Stimulated activated CD4-positive, alpha-beta T cell treated with anti-CD3 and anti-CD28 coated beads, Interleukin-4, amount 100 ng/mL, for 1 hour (primary cell): ENCODE measurements at places on chromosomes 11 and 22.

DNA sequence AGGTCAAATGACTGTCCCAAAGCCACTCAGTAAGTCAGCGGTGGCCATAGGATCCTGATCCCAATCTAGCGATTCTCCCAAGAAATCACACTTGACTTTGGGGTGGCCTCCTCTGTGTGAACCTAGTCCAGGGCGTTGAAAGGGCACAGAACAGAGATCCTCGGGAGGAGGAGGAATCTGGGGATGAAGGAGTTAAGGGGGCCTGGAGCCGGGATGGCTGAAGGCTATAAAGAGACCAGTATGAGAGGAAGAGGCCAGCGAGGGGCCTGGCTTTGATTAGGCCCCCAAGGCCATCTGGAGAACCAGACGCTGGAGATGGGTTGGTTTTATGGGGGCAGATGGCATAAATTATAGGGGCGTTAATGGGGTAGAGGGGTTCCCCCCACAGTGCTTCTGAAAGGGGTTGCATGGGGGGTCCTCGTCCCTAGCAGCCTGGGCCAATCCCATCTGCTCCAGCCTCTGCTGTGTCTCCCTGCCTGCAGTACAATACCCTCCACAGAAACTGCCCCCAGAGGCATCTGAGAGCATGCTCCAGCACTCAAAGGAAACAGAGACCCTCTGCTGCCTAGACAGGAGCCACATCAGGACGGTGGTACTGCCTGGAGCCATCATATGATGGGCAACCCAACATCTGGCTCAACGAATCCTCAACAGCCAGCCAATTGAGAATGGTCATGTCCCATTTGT is 35.2 kb upstream of the TRIM29 start:
- no peak for DNase-seq

- DNase-seq, result no peak
These were observed 26.8 kb downstream of the CLDN25 start for GRCh38 chr11:113806406-113806805.

- DNase-seq, result no peak
These were observed 101.8 kb downstream of the USP35 start for GRCh38 chr11:78290293-78291176.

- DNase-seq, result no peak
These were observed 1083.6 kb downstream of the DLG2 start for GRCh38 chr11:84543367-84544159.

DNA sequence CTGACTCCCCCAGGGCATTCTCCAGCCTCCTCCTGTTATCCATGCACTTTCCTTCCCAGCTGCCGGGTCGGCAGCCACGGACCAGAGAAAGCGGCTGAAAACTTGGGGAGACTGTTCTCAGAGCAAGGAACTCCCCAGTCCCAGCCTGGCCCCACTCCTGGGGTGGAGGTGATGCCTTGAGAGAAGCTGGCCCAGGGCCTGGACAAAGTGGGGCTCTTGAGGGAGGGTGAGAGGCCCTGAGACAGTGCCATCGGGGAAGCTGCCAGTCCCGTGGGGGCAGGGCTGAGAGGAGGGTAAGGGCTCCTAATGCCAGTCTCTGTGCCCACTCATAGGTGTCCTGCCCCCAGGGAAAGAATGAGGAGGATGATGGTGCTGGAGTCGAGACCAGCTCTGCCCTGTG is 53.8 kb downstream of the FLRT1 start:
- no peak for DNase-seq

- no peak for DNase-seq
These were observed 221.1 kb upstream of the NARS2 start for GRCh38 chr11:78795621-78796261.

- no peak for DNase-seq
These were observed 2.6 kb upstream of the NUDT8 start for GRCh38 chr11:67632175-67632981.

- no peak for DNase-seq
These were observed 141.6 kb downstream of the RCN1 start for GRCh38 chr11:32232516-32232915.

GRCh38 chr11:76832361-76832760 is 28.4 kb upstream of the ACER3 start:
- no peak for DNase-seq

DNA sequence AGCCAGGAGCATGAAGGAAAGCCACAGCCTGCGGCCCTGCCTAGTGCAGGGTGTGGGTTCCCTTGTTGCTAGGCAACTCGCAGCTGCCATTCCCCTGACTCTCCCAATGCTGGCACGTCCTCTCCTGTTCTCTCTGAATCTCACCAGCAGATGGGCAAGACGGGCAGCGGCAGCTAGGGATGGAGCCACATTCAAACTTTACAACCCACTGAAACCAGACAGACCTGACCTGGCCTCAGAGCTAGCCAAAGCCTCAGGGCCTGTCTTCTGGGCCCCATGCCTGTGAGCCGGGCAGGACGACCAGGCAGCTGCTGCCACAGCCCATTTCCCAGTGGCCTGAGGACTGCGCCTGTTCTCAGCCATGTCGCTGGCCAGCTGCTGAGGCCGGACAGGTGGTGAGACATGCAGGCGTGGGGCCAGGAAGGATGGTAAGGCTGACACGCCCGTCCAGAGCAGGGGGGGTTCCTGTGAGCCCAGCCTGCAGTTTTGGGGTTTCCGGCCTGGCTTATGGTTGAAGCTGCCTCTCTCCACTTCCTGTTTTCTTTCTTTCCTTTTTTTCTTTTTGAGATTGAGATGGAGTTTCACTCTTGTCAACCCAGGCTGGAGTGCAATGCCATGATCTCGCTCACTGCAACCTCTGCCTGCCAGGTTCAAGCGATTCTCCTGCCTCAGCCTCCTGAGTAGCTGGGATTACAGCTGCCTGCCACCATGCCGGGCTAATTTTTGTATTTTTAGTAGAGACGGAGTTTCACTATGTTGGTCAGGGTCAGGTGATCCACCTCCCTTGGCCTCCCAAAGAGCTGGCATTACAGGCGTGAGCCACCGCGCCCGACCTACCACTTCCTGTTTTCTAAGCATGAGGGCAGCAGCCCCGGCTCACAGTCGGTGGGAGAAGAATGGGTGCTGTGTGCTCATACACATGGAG is 4.1 kb downstream of the SUN2 start:
- peak; percentile 57 for DNase-seq

- no peak for DNase-seq
These were observed 233.0 kb downstream of the DDX10 start for GRCh38 chr11:108897916-108898315.

GRCh38 chr22:19466126-19466716 is 12.8 kb downstream of the UFD1 start:
- DNase-seq, result no peak

DNA sequence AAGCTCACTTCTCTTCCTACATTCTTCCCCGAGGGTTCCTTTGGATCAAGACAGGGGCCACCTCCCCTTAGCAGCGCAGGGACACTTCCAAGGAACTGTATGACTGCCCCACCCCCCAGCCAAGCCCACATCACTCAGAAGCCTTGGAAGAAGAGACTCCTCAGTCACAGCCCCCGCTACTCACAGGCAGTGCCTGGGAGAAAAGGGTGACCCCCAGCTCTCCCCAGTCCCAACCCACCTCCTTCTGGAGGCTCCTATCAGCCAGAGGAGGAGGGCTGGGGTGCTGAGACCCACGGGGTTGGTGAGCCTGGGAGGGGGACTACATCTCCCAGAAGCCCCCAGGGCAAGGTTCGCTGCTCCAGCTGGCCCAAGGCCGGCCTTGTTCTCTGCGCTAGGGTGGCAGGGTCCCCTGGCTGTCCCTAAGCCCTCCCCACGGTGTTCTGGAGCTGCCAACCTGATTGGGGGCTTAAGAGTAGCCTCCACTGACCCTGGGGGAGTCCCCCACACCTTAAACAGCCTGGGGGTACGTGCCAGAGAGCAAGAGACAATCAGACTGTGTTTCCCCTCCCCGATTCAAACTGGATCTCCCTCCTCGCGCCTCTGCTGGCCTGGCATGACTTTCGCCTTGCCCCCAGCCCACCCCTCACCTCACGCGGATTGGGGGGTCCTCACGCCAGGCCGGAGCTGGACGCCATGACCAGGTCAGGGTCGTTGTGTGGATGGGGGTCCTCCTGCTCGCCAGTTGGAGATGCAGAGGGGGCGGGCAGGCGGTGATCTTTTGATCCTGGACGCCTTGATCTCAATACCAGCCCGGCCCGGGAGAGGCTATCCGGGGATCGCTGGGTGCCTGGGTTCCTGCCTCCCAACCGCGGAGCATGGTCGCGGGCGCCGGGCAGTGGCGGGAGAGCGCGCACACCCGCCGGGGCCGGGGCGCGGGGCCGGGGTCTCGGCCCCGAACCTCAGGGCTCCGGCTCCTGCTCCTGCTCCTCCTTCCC is 838 bp downstream of the BCL9L start:
- peak; percentile 53 for DNase-seq

GRCh38 chr11:115464269-115464668 is 39.9 kb downstream of the CADM1 start:
- no peak for DNase-seq

DNA sequence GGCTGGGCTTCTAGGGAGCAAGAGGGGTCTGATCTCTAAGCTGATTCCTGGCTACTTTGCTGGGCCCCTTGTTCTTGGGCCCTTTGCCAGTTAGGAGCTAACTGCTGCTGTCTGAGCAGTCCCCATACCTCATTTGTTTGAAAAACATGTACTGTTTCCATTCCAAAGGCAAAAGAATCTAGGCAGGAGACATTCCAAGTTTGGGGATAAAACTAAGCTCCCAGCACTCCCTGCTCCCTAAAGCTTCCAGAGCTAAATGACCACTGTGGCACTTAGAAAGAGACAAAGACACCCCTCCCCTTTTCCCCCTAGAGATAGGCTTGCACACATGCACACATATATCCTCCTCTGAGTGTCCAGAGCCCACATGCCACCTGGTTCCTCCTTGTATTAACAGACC is 22.7 kb upstream of the RRM1 start:
- no peak for DNase-seq

DNA sequence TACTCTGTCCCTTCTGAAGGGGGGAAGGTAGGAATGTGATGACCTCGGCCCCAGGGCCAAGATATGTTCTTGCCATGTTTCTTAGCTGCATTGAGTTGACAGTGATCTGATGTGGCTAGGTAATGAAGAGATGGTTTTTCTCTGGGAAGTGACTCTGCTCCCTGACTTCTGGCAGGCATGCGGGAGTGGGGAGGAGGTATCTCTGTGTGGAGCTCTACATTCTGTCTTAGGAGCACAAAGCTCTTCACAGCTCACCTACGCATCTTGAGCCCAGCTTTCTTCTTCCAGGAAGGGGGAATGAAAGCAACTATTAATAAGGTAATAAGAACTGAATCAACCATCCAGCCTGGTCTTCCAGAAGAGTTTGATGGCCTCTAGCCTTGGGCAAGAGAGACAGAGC is 241.0 kb downstream of the ST3GAL4 start:
- DNase-seq, result no peak

- DNase-seq, result no peak
These were observed 7.5 kb downstream of the HMBS start for GRCh38 chr11:119091966-119092879.

DNA sequence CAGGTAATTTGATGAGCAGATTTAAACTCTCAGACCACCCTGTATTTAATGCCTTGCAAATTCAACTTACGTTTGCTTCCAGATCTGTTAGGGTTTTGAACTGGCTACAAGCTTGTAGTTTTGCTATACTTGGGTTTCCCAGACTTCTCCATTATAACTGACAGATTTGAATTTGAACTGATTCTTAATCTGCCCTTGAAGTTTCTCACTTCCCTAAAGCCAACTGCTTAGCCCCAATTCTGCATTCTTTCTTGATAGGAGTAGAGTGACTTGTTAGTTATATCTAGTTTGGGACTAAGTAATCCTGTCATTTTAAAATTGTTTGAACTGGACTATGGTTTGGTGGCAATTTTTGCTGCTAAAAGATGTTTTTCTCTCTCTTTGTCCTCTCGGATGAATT is 9.7 kb downstream of the LAYN start:
- no peak for DNase-seq

- no peak for DNase-seq
These were observed 1.6 kb upstream of the MAP4K2 start for GRCh38 chr11:64804346-64805210.

DNA sequence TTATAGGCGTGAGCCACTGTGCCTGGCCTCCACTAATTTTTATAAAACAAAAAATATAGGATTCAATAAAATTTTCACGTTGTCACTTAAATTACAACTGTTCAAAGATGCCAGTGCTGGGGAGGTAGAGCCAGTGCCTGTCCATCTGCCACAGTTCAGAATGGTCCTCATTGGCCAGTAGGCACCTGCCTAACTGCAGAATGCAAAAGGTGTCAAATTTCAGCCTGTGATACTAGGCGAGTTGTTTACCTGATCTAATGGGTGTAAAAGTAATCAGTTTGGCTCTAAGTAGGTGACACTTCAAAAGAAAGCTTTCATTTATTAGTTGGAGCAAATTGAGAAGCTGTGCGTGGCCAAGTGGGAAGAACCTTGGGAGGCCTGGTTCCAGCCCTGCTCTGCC is 2.4 kb downstream of the SMARCB1 start:
- no peak for DNase-seq

DNA sequence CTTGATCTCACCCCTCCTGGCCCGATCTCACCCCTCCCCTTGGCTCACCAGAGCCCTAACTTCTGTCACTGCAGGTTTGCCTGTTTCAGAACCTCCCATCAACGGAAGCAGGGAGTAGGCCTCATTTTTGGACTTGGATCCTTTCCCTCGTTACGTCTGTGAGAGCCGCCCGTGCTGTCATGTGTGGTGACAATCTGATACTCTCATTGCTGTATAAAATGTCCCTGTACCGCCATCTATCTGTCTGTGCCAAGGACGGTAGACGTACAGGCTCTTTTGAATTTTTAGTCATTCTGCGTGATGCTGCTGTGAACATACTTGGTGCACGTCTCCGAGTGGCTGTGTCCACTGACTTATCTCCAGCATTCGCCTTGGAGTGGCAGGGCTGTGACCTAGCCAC is 1163.1 kb downstream of the BRD1 start:
- no peak for DNase-seq

DNA sequence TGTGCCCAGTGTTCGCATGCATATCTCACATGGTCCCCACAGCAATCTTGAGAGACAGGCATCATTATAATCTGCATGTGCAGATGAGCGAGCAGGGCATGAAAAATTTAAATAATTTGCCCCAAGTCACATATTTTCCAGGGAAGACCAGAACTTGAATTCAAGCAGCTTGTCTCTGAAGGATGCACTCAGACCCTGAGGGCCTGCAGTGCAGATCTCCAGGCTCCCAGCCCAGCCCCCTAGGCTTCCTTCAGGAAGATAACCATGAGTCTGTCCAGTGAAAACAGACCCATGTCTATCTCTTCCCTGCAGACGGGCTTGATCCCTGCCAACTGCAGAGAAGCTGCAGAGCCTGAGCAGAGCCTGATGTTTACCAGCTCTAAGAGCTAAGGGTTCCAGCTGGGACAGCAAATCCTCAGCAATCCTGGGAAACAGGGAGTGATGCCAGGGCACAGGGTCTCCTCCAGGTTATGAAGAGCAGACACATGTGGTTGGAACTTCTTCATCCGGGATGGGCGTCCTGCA is 55.1 kb downstream of the NAV2 start:
- no peak for DNase-seq

GRCh38 chr11:104813532-104813931 is 84.7 kb downstream of the CASP12 start:
- DNase-seq, result no peak

DNA sequence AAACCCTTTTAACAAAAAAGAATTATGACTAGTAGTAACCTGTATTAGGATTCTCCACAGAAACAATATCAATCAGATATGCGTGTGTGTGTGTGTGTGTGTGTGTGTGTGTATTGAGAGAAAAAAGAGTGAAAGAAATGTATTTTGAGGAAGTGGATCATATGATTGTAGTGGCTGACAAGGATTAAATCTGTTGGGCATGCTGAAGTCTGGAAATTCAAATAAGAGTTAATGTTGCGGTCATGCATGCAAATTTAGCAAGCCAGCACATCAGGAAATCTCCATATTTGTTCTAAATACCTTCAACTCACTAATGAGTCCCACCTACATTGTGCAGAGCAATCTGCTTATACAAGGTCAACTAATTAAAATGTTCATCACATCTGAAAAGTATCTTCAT is 46.8 kb upstream of the IGLL5 start:
- no peak for DNase-seq
